C1 segment of cervical spinal cord (tissue), 14 donors: ENCODE measurements at places on chromosomes 2 and 18.

GRCh38 chr18:49751427-49752094, 61.8 kb downstream of the ACAA2 start:
- no peak for DNase-seq

GRCh38 chr18:65955747-65956146, 204.9 kb downstream of the CDH7 start:
- DNase-seq, result no peak

DNA sequence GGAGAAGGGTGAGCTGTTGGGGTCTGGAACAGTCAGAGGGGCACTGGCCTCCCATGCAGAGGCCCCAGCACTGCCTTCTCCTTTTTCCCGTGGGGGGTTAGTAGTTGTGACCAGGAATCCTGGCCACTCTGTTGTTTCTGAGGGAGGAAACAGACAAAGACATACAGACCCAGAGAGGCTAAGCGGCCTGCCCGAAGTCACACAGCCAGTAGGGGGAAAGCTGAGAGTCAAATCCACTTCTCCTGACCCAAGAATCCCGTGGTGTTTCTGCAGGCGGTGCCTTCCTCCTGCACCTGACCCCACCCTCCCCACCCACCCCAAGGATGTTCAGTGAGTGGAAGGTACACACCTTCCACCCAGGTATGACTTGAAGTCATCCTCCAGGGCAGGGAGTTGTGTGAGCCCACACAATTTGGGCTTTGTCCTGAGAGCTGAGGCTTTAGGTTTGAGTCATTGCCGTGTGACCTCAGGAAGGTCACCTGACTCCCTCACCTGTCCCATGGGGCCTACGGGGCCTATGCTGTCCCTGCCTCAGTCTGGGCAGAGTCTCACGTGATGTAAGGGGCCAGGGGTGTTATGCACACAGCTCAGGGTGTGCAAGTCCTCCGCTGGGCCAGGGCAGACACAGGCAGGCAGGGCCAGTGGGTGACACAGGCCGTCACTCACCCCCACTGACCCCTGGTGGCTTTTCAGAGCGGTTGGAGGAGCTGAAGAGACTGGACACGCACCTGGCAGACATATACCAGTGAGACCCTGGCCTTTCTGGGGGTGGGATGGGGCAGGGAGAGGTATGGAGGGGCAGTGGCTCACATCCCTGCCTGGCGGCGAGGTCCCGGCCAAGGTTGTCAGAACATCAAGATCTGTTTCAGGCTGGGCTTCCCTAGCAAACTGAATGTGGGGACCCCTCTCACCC, 5.0 kb downstream of the NT5DC4 start:
- DNase-seq, result no peak

DNA sequence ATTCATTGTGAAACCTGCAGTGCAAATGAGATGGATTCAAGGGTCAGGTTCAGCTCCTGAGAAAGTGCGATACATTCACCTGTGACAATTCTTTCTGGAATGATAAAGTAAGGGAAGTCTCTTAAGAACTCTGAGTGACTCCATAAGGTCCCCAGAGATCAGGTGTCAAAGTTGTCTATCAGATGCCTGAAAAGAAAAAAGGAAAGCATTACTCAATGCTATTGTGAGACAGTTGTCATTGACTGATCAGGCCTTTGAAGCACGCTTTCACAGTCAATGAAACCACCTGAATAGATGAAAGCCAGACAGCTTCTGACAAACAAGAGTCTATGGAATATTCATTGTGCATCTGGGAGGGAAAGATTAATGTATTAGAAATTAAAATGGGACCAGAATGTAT, 252.7 kb upstream of the GALNT5 start:
- DNase-seq, result no peak

GRCh38 chr18:25875551-25876240, 214.7 kb downstream of the SS18 start:
- DNase-seq, result no peak

DNA sequence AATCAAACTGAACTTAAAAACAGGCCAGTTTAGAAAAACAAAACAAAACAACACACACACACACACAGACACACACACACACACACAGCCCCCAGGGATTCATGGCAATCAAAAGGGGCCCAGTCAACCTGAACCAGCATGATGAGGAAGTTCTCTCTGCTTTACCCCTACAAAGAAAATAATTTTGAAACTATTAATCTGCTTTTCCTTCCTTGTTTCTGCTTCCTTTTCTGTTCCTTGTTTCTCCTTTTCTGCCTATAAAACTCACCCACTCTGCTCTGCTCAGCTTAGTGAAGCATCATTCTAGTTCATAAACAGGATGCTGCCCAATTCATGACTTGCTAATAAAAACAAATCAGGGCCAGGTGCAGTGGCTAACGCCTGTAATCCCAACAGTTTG, 203.1 kb downstream of the RAB3GAP1 start:
- no peak for DNase-seq

DNA sequence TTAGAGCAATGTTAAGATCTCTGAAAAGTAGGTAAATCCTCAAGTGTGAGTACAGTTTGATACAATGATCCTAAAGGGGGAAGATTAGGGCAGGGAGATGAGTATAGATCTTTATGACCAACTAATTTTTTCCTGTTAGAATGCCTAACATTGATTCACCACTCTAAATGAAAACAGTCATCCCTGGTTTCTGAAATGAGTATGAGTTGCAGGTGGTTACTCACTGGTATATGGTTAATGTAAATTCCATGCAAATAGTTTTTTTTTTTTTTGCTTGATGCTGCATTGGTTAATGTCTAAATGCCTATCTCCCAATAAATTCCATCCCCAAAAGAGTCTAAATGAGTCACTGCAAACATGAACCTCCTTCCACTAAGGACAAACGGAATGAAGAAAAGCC, 55.0 kb upstream of the SERPINB2 start:
- DNase-seq, result no peak

GRCh38 chr2:135335256-135335655, 195.8 kb downstream of the ZRANB3 start:
- no peak for DNase-seq
